GM18507 (cell line): ENCODE measurements at places on chromosomes 5 and 9.

GRCh38 chr5:57956636-57957035, 474.0 kb upstream of the ACTBL2 start:
- no peak for DNase-seq

GRCh38 chr5:31459594-31459993, 72.3 kb downstream of the DROSHA start:
- no peak for DNase-seq

DNA sequence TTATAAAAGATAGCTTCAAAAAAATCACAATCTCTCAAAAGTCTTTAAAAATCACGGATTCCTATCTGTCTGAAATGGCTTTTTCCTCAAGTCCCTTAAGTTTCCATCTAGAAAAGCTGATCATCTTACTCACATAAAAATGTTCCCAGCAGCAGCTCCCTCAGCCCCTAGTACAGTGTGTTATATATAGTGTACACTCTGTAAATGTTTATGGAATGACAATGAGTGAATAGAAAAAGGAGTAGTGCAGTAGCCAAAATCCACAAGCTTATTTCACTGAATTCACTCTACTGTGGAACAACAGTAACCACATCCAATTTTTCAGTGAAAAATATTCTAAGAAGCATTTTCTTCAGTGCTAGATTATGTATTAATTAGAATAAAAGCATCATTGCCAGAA, 609.4 kb downstream of the DTWD2 start:
- DNase-seq: no peak

DNA sequence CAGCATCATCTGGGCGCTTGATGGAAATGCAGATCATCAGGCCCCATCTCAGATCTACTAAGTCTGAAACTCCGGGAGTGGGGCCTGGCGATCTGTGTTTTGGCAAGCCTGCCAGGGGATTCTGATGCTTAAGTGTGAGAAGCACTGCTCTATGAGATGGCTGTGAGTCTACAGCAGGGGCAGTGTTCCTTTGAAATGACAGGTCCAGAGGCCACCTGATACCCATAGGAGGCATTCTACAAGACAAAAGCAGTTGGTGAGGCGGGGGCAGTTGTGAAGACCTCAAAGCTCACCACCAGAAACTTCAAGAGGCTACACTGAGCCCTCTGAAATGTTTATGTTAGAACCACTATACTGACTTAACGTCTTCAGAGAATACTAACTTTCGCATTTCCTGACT, 86.9 kb upstream of the SPATA31D4 start:
- DNase-seq: no peak

DNA sequence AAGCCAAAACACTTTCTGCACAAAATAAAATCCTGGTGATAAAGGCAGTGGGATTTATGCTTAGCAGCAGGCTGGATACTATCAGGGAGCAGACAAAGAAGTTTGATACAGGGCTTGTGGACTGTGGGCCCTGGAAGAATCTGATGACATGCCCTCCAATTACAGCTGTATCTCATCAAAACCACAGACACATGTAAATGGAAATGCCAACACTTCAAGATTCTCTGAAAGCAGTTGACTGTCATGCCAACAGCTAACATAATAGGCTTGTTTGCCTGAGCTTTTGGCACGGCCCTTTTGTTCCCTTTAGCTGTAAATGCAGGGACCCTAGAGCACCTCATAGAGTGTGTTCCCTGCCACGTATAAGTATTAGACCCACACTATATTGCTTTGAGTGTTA, 114.4 kb downstream of the STK32A start:
- DNase-seq: no peak

DNA sequence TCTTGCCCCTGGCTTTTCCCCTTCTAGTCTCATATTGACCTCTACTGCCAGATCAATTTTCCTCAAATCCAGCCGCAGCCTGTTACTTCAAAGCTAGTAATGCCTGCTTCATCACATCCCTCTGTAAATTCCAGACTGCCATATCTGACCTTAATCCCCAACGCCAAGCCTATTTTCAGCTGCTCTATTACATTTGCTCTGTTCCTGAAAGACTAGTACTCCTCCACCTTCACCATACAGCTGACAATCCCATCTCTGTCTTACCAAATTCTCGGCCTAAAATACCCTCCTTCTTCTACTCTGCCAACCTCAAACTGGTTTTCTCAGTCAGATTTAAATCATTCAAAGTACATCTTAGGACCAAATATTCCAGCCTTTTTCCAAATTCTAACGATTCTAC, 420.2 kb downstream of the RAB3C start:
- no peak for DNase-seq

DNA sequence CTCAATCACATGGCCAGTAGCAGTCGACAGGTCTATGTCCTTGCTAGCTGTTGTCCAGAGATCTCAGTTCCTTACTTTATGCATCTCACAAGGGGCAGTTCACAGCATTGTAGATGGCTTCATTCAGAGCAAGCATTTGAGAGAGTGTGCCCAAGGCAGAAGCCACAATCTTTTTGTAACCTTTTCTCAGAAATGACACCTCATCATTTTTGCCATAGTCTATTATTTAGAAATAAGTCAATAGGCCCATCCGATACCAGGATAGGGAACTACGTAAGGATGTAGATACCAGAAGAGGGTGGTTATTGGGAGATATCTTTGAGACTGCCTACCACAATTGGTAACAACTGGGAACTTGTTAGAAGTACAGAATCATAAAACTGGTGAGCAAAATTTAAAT, 37.1 kb downstream of the LURAP1L start:
- DNase-seq: no peak

DNA sequence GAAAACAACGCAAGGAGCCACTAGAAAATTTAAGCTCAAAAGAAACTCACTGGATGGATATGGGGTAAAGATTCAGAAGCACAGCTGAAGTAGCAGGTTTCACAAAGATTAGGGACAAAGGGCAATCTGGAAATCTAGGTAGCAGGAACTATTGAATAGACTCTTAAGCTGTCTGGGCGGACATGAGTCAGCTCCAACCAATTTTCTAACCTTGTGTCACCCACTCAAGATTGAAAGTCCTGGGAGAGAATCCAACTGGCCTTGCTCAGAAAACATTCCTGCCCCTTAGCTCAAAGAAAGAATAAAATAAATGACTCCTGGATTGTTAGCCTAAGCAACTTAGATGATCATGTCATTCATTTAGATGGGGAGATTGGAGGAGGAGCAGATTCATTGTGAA, 69.2 kb downstream of the STK32A start:
- no peak for DNase-seq

GRCh38 chr9:21688108-21689102, 114.0 kb upstream of the MTAP start:
- no peak for DNase-seq

GRCh38 chr9:136530461-136531089, 15.3 kb downstream of the NOTCH1 start:
- DNase-seq: no peak

GRCh38 chr9:121463026-121463807, 36.4 kb downstream of the GGTA1 start:
- no peak for DNase-seq

GRCh38 chr5:59845730-59846129, 47.8 kb downstream of the PDE4D start:
- no peak for DNase-seq
